ENCODE measurements at places on chromosomes 2 and 18. TPM values are rescaled to one million over a fixed set of nuclear protein-coding genes. Genes with fewer than 3 reads are reported as not detected.

Gene CHAC2
- total RNA-seq = 7.4 TPM

Gene CD207
- total RNA-seq = not detected

Gene FLACC1
- total RNA-seq = 1.4 TPM

Gene CCBE1
- total RNA-seq = 0.12 TPM

Gene ST8SIA5
- total RNA-seq = 0.02 TPM

Gene SCN1A
- total RNA-seq = not detected

DNA sequence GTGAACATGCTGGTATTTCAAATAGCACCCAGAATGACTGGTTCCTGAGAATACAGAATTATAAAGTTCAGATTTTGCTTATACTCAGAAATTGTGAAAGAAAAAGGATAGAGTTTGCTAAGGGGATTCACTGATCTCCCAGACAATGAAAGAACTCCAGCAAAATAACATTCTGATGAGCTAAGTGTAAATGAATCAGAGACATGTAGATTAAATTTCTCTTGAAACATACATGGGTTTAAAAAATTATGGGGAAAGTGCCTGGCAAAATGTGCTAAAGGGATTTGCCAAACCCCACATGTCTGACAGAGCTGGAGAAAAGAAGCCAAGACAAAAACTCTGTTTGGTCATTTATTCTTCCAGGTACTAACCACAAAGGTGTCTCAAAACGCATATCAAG, 116.3 kb downstream of the FTCDNL1 start:
- no peak for DNase-seq

GRCh38 chr2:68556381-68556780, 87.0 kb upstream of the PROKR1 start:
- no peak for DNase-seq

- DNase-seq = no peak
Observed at GRCh38 chr2:100334929-100335328, 12.6 kb upstream of the LONRF2 start.

GRCh38 chr2:634041-634440, 43.2 kb downstream of the TMEM18 start:
- no peak for DNase-seq

DNA sequence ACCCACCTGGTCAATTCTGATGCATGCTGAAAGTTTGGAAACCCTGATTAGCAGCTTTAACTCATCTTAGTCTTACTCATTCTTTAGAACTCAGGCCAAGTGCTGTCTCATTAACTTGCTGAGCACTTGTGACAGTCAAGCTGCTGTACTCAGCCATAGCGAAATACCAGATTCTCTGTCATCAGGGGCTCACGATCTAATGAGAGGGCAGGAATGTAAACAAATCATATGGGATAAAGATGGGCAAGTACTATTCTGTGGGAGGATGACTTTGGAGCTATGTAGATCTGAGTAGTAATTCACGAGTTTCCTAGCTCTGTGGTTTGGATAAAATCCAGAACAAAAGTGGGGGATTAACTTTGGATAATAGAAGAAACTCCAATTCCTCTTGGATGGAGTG, 376.6 kb downstream of the HRH4 start:
- no peak for DNase-seq

- DNase-seq = no peak
Observed at GRCh38 chr18:54957296-54957832, 1.9 kb downstream of the CCDC68 start.

GRCh38 chr18:58512648-58513588, 116.0 kb downstream of the ALPK2 start:
- no peak for DNase-seq

DNA sequence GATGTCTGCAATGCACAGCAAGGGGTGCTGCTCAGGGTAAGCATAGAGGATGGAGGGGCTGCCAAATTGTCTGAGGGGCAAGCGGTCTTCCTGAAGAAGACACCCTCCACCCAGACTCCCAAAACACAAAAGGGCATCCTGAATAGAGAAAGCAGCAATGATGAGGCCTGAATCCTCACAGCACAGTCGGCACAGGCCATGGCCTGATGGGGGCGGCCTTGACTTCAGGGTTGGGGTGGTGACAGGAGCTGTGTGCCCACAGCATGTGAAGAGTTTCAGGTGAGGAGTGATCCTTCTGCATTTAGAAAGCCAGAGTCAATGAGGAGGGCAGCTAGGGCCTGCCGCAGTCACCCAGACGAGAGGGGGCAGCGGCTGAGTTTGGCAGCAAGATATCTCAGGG, 159.4 kb downstream of the GALNT14 start:
- no peak for DNase-seq

DNA sequence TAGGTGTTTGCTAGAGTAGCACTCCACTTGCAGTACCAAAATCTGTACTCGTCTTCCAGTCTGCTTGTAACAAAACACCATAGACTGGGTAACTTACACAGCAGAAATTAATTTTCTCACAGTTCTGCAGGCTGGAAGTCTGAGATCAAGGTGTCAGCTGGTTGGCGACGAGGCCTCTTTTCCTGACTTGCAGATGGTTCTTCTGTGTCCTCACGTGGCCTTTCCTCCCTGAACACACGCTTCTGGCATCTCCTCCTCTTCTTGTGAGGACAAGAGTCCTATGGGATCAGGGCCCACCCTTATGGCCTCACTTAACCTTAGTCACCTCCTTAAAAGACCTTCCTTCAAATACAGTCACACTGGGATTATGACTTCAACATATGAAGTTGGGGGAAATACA, 493.5 kb upstream of the MYT1L start:
- DNase-seq = no peak

DNA sequence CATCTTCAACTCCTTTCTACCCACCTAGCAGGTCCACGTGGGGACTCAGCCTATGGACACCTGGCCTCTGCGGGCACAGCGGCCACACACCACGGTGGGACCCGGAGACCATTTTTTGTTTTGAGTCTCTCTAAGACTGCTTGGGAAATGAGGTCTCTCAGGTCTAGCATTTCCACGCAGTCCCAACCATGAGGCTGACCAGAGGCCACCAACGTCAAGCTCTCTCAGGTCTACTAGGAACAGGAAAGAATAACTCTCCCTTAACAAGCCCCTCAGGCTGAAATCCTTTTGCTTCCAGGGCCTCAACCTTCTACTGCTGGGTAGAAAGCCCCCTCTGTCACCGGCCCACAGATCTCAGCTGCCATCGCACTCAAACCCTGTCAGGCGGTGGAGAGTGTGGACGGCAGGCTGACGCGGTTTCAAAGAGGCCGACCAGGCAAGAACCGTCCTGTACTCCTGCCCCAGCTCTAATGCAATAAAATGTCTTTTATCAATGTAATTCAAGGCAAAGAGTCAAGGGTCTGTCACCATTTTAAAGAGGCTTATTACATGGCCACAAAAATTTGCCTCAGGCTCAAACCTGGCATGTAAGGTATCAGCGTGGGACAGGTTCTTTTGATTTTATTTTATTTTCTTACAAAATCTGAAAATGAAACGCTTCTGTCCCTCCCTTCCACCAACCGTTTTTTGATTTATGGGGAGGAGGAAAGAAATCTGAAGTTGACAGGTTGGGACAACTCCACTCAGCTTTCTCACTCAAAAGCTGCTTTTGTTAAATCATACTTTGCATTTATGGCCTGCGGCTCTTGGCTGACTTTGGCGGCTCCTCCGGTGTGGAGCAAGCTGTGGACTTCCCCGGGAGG, 74.0 kb downstream of the BCL11A start:
- DNase-seq = no peak

GRCh38 chr2:153487448-153487847, 8.9 kb upstream of the RPRM start:
- no peak for DNase-seq
